Renal cortex interstitium (tissue), 15 donors: ENCODE measurements at places on chromosomes 5 and 9. TPM values are rescaled to one million over a fixed set of nuclear protein-coding genes. Genes with fewer than 3 reads are reported as not detected.

- DNase-seq: no peak
Observed at GRCh38 chr5:35762368-35762767, 94.3 kb upstream of the IL7R start.

- DNase-seq: peak; percentile 54
Observed at GRCh38 chr9:133250741-133251170, 24.2 kb downstream of the ABO start.

DNA sequence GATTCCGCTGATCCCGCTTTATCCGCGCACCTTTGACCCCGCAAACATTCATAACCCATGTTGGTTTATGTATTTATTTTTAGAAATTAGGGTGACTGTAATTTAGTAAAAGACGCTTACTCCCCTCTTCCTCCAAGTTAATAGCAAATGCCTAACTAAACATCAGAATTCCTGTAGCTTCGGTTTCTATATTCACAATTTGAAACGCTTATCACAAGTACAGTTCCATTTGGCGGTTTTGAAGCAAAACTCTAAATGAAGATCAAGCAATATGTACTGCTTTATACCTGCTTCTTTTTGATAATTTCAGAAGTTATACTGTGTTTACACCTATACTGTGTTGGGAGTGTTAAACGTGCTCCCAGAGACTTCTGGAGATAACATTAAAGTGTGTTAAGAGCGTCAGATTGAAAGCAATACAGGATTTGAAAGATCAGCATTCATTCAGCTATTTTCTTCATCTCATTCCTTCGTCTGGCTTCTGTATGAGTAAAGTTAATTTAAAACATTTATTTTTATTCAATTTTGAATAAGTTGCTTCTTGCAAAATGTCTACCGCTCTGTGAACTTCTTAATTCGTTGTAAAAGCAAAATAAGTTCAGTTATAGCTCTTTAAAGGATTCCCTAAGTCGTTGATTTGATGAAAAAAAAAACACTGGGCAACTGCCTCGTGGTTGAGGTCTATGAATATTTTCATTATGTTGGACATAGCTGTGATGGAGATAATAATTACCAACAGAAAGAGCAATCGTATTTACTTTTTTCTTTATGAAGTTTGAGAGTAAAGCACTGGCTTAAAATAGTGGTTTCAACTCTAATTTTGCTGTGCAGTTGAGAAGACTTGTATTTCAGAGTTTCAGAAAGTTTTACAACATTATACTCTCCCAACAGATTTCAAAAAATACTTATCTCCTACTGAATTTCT, 2.5 kb downstream of the PRDM6 start:
- no peak for DNase-seq

- DNase-seq: no peak
Observed at GRCh38 chr5:92064993-92065392, 681.9 kb upstream of the ARRDC3 start.

The TERT gene
- polyA plus RNA-seq: 0.67 TPM

The INIP gene
- 35.7 TPM for polyA plus RNA-seq

- no peak for DNase-seq
Observed at GRCh38 chr5:137753691-137754187, 424 bp downstream of the HNRNPA0 start.

- no peak for DNase-seq
Observed at GRCh38 chr5:192970-193831, 1.9 kb downstream of the LRRC14B start.

DNA sequence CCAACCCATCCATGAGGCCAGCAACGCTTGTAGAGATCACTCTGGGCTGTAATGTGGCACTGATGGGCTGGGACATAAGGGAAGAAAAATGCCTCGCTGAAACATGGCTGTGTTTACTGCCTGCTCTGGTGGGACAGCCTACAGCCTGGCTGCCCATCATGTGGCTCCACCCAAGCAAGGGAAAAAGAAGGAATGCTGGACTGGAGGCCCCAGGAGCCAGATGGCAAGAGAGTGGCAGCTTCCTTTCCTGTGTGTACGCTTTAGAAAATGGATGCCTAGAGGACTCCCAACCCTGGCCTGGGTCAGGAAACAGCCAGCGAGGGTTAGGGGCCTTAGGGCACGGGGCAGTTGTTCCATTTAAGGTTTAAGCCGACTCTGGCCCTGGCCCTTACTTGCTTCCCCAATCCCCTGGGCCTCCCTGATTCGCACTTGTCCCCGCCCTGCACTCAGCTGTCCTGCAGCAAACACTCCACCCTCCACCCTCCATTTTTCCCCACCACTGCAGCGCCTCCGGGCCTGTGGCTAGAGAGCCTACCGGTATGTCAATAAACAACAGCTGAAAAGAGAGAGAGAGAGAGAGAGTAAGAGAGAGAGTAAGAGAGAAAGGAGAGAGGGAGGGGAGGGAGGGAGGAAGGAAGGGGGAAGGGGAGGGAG, 819.4 kb downstream of the SEMA5A start:
- no peak for DNase-seq

GRCh38 chr9:103902263-103902662, 191.8 kb upstream of the SMC2 start:
- no peak for DNase-seq

- no peak for DNase-seq
Observed at GRCh38 chr5:77898385-77898784, 122.2 kb upstream of the TBCA start.
